AG04449 (cell line): ENCODE measurements at places on chromosomes 13 and 19.

- no peak for DNase-seq
Observed at GRCh38 chr19:50204811-50205675, 1.6 kb downstream of the MYH14 start.

GRCh38 chr19:46299004-46299509, 2.2 kb downstream of the HIF3A start:
- DNase-seq = no peak

DNA sequence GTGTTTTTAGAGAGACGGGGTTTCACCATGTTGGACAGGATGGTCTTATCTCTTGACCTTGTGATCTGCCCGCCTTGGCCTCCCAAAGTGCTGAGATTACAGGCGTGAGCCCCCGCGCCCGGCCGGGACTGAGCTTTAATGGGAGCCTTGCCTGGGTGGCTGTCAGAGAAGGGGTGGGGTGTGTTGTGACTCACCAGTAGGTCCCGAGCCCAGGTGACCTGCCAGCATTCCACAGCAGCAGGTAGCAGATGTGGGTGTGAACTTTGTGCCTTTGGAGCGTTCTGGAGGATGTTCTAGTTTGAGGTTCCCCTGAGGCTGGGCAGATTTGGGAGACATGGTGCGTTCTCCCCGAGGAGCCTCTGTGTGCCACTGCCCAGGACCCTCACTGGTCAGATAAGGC, 7.1 kb upstream of the EPN1 start:
- no peak for DNase-seq

GRCh38 chr19:9565900-9566705, 18.2 kb downstream of the ZNF121 start:
- no peak for DNase-seq

DNA sequence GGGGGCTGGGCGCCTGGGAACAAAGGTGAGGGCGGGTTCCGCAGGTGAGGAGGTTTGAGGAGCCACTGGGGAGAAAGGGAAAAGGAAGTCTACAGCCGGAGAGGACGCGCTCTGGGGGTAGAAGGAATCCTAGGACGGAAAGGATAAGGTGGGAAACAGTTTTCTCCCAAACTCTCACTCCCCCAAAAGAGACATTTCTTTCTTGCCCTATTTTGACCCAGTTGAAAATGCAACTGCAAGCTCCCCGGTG, 651 bp upstream of the POLR1D start:
- no peak for DNase-seq

DNA sequence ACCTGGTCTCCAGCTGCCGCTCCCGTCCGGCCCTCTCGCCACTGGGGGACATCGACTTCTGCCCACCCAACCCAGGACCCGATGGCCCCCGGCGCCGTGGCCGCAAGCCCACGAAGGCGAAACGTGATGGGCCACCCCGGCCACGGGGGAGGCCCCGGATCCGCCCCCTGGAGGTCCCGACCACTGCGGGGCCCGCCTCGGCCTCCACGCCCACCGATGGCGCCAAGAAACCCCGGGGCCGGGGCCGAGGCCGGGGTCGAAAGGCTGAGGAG, 6.7 kb downstream of the PRR12 start:
- no peak for DNase-seq

DNA sequence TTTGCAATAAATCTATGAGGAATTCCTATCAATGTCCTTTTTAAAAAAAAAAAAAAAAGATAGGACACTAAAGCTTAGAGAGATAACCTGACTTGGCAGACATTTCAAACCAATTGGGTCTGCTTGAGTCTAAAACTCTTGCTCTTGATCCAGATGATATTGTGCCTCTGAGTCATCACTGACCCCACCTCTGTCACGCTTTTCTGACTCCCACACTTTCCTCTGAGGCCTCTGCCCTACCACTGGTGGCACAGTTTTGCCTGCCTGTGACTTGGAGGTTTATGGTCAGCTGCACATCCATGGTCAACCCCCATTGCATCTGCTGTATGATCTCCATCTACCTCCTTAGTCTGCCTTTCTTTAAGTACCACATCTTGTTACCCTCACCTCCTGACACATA, 328.7 kb downstream of the SPRY2 start:
- no peak for DNase-seq

DNA sequence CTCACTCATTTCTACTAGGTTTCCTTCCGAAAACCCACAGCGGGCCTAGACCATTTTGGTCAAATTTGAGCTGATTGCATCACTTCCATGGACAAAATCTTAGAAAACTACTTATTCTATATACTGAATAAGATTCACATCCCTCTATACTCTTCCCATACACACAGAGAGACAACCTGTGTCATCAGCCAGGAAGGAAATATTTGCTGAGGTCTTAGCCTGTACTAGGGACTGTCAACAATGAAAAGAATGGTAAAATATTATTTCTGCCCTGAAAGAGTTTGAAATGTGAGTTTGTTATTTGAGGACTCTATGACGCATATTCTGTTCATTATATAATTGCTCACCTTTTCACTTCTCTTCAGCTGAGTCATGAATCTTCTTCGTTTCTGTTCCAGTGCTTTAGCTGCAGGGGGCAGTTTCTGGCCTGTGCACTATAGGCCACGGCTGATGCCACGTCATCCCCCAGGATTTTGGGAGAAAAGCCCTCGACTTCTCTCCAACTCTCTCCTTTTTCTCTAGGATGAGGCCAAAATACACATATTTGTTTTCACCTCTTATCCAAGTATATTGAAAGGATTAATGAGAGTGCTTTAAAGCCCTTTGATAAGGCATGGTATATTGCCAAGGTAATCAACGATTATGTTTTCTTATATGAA, 47.7 kb downstream of the GSX1 start:
- no peak for DNase-seq

DNA sequence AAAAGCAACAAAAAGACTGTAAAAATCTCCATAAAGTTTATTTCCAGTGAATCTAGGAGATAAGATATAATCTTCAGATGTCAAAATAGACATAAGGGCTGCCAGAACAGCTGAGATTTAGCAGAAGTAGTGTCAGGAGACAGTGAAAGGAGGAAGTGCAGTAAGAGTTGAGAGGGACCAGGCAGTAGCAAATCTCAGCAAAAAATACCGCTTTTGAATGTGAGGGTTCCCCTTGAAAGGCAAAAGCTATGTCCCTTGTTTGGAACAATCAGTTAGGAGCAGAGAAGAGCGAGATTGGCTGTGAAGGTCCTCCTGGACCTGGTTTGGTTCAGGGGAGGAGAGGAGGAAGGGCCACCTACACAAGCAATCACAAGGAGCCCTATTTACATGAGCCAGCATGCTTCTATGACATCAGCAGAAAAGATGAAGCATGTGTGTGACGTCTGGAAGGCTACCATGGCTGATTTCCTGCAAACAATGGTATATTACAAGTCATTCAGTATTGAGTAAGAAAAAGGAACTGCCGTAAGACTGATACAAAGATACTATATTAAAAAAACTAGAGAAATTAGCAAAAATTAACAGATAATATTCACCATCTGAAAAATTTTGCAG, 98.9 kb upstream of the SIAH3 start:
- no peak for DNase-seq

- DNase-seq = no peak
Observed at GRCh38 chr13:78085434-78086225, 167.0 kb upstream of the EDNRB start.

DNA sequence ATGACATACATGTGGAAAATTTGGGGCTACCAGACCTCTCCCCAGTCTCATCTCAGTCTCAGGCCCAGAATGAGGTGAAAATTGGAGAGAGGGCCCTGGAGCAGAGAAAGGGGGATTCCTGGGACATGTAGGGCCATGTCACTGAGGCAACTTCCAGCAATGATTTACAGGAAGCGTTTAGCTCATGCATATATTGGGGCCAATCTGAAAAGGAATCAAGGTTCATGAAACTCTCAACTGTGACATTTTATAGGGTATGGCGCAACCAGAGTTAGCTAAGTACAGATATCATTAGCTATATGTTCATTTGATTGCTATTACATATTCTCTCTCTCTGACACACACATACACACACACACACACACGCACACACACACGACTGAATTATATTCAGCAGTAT, 86.3 kb downstream of the RNASEH2B start:
- no peak for DNase-seq

GRCh38 chr13:45219938-45220375, 19.1 kb upstream of the KCTD4 start:
- DNase-seq = no peak

- DNase-seq = no peak
Observed at GRCh38 chr13:71773531-71773930, 93.5 kb downstream of the DACH1 start.

DNA sequence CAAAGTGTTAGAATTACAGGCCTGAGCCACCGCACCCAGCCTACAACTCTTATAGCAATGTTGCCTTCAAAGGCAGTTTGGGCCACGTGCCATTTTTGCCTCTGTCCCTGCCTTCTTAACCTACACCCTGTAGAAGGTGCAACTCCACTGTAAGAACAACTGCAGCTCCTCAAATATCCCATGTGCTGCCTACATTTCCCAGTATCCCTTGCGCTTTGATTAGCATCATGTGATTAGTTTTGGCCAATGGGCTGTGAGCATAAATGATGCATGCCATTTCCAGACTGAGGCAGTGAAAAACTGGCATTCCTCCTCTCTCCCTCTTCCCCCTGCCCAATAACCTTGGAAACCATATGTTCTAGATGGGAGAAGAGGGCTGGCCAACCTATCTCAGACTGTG, 75.2 kb upstream of the MRI1 start:
- DNase-seq = no peak

DNA sequence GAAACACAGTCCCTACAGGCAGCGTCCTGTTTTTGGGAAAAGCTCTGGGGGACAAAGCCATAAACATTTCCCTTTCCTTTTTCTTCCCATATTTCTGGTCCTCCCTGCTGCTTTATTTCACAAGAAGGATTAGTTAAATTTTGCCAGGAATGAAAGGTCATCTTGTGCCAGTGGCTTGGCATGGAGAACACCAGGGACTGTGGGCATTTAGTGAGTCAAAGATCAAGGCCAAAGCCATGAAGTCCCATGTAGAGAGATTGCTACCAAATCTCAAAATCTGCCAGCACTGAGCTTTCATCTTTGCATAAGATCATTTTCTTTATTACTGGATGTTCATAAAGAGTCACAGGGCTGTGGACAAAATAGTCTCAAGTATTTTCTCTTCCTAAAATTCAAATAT, 29.1 kb upstream of the SLC46A3 start:
- DNase-seq = no peak

DNA sequence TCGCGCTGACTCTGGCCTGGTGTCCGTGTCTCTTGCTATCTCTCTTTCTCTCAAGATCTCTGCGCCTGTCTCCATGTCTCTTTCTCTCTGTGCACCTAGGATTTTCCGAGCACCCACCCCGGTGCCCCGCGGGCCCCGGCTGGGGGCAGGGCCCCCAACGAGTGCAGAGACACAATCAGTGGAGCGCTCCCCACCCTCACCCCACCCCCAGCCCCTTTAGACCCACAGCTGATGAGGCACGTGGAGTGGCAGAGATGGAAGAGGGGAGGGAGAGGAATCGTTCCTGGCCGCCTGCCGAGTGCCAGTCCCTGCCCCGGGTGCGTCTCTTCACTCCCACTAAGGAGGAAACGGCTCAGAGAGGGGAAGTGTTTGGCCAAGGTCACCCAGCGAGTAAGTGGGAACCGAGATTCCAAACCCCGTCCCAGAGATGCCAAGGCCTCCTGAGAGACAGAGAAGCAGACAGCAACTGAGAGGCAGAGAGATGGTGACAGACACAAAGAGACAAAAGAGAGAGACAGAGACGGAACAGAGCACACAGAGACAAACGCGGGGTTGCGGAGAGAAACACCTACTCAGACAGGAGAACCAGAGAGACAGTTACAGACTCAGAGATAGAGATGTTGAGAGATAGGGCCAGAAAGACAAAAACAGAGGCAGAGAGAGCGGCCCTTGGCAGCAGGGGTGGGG, 626 bp upstream of the BCL3 start:
- no peak for DNase-seq

DNA sequence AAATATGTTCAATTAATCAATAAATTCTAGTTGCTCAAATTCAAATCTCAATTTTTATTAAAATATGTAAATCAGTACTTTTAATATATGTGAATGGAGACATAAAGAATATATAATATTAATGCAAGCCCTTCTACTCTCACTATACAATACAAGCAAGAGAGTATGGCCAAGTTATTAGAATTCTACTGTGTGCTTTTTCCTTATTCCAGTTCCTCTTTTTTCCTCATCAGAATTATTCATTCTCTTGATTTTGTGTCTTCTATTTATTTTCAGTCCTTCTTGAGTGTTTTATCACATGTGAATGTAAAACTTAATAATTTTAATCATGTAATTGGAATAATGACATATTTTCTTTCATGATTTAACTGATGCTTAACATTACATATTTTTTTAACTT, 276.8 kb downstream of the PCDH20 start:
- DNase-seq = no peak

DNA sequence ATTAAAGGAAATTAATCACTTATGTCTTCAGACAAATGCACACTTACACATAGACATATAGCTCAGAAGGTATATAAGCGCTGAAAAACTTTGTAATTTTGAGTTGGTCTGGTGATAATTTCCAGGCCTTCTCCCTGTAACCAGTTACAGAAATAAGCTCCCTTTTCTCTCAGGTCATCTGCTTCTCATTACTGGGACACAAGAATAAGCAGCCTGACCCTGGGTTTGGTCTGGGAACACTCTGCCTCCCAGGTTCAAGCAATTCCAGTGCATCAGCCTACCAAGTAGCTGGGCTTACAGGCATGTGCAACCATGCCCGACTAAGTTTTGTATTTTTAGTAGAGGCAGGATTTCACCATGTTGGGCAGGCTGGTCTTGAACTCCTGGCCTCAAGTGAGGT, 274.5 kb downstream of the LMO7 start:
- DNase-seq = no peak

DNA sequence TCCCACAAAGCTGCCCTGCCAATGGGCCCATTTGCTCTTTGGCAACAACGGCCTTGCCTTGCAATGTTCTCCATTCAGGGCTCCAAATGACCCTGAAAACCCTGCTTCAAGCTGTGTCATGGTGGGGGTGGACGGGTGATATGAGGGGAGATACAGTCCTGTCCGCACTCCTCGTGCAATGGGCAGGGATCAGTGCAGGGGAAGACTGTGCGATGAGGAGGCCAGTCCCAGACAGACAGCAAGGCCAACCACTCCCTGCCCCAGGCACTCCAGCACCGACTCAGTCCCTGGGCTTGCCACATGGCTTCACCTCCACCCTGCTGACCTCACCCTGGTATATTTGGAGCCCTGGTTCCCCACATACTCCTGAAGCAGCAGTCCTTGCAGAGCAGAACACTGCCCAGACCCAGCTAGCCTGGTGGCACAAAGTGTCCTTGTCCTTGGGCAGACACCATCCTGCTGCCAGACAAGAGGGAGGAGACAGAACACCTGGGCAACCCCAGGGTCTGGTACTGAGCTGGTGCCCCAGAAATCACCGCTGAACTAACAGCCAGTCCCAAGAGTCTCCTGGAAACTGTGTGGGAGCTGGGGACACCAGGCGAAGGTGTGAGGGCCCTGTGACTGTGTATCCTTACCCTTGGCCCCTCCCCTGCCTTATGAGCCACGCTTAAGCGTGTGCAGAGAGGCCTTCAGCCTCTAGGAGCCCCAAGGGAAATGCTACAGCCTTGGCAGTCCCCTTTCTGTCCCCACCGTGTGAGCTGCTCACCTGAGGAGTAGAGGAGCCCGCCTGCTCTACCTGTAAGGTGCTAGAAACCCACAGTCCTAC, 9.1 kb upstream of the SLC35E1 start:
- DNase-seq = no peak
